ENCODE measurements at places on chromosomes 7 and 10.

DNA sequence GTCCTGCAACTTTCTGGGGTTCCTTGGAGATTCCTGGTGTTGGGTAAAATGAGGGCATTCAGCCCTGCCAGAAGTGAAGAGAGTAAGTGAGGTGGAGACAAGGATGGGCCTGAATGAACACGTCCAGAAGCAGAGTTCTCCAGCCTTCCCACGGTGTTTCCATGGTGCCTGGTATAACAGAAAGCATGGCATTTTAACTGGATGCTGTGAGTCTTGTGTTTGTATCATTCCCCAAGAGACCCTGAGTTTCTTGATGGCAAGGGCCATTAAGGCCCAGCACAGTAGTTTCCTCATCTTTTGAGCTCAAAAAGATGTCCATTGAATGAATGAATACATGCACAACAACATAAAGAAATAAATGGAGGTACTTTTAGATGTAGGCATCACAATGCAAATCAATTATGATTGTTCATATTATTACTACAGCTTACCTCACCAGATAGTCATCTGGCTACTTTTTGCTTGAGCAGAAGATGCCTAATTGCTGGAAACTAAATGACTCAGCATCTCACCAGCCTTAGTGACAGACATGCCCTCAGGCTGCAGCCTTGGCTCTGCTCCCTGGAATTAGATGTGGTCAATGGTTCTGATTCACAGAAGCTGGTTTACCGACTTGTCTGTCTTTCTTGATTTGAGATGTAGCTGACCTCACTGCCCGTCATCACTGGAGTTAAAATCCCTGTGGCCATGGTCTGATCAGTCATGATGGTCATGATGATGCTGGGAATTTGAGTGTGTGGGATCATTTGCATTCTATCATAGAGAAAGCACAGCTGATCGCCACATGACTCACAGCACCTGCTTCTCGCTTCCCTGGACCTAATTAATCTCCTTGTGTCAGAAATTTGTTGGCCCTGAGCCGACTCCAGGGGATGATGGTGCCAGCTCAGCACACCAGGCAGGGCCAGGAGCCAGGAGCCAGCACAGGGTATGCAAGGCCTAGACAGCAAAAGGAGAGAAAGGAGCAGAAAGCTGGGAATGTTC lies 83.9 kb downstream of the CXCL12 start:
- DNase-seq, result peak; percentile 94

GRCh38 chr10:60388709-60389301 lies 870 bp downstream of the ANK3 start:
- DNase-seq, result no peak

- DNase-seq, result no peak
Measured at GRCh38 chr10:124385627-124386185, 33.0 kb downstream of the OAT start.

DNA sequence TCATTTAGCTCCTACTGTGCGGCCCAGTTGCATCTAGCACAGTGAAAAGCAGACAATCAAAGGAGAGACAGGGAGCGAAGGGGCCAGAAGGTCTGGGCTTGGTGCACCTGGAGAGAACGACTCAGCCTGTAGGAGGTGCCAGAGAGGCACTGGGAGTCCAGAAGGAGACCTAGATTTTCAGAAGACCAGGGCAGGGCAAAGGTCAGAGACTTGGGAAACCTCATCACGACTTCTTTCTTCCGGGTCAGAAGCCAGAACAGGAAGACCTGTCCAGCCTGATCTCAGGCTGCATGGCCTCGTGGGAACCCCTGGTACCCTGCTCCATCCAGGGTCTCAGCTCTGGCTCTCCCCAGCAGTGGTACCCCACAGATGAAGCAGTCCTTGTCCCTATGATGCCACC lies 5.2 kb downstream of the AGAP3 start:
- DNase-seq, result no peak
